Stimulated activated CD8-positive, alpha-beta memory T cell treated with anti-CD3 and anti-CD28 coated beads, Interleukin-4, amount 100 ng/mL, for 1 hour (primary cell): ENCODE measurements at places on chromosomes 5 and 9.
A peak's percentile ranks its signal among the peaks of the same experiment; 100 is the strongest.

DNA sequence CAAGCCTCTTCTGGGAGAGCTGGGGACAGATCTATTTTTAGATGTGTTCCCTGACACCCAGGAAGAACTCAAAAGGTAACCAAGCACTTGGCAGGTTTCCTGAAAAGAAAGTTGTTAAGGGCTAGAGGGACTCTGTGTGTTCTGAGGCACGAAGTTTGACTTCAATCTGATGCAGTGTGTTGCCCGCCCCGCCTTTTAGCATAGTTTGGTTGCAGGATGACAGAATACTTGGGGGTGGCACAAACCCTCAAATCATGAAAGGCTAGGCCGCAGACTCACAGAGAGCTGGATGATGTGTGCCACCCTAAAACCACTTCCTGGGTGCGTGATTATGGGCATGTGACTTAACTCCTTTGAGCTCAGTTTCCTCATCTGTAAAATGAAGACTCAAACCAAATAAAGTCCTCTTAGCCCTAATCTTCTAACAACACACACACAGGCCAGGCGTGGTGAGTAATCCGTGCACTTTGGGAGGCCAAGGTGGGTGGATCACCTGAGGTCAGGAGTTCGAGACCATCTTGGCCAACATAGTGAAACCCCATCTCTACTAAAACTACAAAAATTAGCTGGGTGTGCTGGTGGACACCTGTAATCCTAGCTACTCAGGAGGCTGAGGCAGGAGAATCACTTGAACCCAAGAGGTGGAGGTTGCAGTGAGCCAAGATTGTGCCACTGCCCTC lies 12.8 kb upstream of the NDFIP1 start:
- DNase-seq = peak; percentile 31

DNA sequence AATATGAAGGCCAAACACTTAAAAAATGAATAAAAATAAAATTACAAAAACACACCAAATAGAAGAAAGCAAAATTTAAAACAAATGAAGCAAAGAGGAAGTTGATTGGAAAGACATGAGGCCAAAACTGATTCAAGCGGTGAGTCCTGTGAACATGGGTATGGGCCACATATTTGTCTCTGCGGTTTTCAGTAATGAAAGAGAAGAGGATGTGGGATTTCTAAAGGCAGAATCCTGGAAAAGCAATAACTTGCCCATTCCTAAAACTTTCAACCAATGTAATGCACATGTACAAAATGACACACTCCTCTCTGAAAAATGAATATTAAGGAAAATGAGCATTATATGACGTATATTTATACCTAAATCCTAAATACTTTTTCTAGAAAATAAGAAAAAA lies 263.7 kb downstream of the SEMA5A start:
- DNase-seq = no peak

GRCh38 chr5:137481596-137481995 lies 17.5 kb downstream of the SPOCK1 start:
- DNase-seq = no peak

- DNase-seq = no peak
Observed at GRCh38 chr5:179820127-179820482, 600 bp upstream of the SQSTM1 start.

DNA sequence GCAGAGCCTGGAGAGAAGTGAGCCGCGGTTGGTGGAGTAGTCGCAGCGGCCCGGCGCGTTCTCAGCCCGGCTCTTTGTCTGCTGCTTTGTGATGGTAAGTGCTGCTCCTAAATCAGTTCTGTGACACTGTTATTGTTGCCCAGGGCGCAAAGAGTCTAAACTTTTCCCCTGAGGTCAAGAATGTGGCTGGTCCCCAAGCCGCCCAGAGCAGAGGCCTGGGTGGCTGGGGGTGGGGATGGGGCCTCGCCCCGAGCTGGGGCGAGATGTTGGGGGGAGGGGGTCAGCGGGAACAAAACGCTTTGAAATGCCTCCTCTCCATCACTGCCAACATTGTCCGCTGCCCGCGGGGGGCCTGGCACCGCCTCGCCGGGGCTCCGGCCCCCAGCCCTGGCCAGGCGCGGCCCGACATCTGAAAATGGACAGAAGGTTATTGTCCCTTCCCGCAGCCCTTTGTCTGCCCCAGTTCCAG lies 11.7 kb upstream of the CERCAM start:
- DNase-seq = no peak
